ENCODE measurements at places on chromosomes 12 and 14.

GRCh38 chr12:122850695-122851350 lies 15.6 kb downstream of the HIP1R start:
- DNase-seq: no peak

DNA sequence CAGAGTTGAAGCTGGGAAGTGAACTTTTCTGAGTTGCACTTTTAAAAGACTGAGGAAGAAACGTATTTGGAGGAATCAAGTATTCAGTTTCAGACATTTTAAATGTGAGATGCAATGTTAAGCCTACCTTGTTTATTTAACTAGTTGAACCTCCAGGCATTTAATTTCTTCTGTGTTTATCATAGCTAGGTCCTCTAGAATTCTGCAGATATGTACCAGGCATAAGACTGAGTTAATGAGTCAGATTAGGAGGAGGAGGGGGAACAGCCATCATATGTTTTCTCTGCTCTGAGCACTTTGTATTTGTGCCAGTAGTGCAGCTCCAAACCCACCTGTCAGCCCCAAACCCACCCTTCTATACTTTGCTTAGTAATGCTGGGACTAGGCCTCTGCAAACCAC lies 16.4 kb upstream of the SAMD4A start:
- DNase-seq: no peak

DNA sequence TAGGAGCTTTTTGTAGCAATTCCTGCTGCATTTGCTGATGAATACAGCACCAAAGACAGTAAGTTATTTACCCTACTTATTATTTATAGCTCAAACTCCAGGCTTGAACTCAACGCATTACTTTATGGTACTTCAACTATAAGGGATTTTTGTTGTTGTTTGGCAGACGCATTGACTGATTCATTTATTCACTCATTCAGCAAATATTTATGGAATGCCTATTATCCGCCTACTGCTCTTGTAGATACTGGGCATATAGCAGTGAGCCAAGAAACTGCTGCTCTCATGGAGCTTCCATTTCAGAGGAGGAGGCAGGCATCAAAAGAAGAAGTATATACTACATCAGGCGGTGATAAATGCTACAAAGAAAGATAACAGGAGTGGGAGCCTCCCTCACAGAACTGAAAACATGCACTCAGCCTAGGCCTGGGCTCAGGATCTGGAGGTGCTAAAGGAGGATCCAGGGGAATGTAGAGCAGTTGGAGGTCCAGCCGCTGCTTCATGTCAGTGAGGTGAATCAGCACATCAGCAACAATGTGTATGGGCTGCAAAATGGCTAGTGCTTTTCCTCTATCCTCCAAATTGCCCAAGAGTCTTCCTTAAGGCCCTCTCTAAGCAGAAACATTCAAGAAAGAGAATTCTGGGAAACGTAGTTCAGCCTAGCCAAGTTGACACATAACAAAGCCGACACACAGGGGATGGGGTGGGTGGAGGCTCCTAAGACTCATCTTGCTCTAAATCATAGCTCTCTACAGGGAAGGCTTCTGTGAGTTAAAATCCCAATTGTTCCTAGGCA lies 157.5 kb downstream of the NRXN3 start:
- DNase-seq: no peak

DNA sequence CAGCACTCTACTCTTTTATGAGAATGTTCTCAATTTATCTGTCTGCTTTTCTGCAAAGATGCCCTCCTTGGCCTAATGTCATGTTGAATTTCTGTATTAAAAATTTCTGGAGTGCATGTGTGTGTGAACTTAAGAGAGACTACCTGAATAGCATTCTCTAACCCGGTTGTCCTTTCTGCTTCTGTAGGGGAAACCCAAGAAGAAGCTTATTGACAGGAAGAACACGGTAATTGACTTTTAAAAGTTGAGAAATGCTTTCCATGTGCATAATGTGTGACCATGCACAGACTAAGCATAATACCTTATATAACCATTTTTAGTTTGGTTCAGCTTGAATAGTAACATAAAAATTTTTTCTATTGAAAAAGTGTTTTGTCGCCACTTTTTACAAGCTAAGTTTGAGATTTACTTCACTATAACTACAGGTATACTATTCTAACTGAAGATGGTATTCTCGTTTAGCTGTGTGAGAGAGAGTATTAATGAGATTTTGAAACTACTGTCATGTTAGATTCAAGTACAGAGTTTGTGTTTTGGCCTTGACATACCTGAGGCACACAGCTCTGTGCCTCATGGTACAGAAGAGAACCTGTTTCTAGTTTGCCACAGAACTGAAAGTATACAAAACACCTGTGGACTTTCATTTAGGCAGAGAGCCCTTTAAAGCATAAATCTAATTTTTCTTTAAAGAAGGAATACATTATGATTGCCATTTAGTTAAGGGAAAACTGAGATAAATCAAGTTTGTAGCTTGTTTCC lies 96.8 kb downstream of the TTLL5 start:
- peak; percentile 5 for DNase-seq

GRCh38 chr14:81991998-81992397 lies 458.3 kb upstream of the SEL1L start:
- DNase-seq: no peak

GRCh38 chr14:42140831-42141279 lies 534.2 kb downstream of the LRFN5 start:
- DNase-seq: no peak

GRCh38 chr12:40788276-40788675 lies 96.0 kb downstream of the CNTN1 start:
- DNase-seq: no peak

DNA sequence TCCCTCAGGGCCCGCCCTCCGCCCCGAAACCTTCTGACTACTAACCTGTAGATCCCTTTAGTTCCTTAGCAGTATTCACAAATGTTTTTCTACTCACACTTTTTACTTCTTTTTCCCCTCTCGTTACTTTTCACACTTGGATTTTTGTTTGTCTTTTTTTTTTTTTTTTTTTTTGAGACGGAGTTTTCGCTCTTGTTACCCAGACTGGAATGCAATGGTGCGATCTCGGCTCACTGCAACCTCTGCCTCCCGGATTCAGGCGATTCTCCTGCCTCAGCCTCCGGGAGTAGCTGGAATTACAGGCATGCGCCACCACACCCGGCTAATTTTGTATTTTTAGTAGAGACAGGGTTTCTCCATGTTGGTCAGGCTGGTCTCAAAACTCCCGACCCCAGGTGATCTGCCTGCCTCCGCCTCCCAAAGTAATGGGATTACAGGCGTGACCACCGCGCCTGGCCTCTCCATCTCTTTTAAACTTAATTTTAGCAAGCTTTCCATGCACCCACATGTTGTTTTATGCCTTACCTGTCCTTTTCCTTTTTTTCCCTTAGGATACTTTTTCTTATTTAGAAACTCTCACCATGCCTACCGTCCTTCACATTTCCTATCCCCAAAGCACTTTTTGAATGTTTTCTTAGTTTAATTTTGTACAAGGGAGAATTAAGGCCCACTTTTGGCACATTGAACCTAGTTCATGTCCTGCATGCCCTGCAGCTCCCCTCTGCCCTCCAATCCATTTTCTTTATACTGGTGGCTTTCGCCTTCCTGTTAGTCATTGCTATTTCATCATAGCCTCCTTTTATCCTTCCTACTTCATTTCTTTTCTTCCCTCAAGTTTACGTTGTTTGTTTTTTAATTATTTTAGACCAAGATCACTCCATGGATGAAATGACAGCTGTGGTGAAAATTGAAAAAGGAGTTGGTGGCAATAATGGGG lies 1.1 kb downstream of the SP1 start:
- DNase-seq: no peak

GRCh38 chr14:53167602-53168328 lies 14.6 kb upstream of the DDHD1 start:
- DNase-seq: no peak

- no peak for DNase-seq
Measured at GRCh38 chr12:18145924-18146323, 55.9 kb upstream of the RERGL start.

DNA sequence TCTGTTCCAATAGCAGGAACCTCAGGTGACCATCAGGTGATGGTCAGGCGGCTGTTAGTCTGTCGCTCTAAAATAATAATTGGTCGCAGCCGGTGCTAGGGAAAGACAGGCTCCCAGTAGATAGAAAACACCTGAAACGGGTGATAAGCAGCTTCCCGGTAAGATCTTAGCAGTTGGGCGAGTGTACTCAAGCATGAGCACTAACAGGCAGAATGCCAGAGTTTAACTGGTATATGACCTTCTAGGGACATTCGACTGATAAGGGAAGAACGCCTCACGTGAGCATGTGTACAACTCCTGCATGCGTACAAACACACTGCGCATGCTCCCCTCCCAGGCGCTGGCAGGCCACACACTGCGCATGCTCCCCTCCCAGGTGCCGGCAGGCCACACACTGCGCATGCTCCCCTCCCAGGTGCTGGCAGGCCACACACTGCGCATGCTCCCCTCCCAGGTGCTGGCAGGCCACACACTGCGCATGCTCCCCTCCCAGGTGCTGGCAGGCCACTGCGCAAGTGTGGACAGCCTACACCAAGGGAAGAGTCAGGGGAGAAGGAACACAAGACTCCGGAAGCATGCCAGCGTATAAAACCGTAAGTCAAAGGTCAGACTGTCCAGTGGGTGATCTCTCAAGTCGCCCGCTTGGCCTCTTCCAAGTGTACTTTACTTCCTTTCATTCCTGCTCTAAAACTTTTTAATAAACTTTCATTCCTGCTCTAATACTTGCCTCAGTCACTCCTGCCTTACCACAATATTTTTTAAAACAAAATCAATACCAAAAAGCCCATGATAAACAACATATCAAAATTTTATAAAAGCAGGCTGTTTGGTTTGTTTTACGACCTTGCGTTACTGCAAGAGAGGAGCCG lies 24.5 kb downstream of the GPRC5D start:
- DNase-seq: peak; percentile 95

- DNase-seq: no peak
Measured at GRCh38 chr14:103476065-103476464, 46.6 kb downstream of the CKB start.

DNA sequence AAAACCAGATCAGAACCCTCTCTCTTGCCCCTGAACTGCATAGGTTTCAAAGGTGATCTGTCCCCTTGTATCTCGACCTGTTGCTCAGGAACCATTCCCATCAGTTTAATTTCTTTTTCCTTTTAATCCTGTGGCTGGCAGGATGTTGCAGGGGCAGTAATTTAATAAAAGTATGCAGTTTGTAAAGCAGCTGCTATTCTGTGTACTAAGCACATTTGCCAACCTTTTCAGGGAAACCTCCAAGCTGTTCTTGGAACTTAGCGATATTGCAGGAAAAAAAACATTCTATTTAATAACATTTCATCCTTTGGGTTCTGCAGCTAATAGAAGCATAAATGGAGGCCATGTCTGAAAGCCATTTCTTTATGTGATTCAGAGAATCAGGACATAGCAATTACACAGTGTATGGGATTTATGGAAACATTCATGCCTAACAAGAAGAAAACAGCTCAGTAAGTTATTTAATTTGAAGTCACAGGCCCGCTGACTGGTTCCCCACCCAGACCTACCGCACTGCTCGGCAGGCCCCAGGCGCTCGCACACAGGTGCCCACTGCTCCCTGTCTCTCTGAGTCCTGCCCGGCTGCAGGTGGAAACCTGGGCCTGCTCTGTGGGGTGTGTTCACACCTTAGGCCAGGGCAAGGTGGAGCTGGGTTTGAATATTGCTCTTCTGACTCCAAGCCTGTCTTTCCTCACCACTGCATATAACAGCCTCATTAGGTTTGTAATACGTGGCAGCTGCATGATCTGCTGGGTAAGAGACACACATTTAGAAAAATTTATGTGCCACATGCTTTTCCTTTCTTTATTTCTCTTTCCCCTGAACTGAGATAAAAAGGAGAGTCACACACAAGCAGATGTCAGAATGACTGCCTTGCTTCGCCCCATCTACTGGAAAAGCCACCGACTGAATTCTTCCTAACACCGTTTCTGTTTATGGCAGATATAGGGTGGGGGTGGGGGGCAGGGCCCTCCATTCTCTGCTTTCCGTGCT lies 119.7 kb downstream of the SLC25A47 start:
- no peak for DNase-seq

GRCh38 chr14:70827752-70828151 lies 18.4 kb upstream of the MAP3K9 start:
- peak; percentile 41 for DNase-seq

DNA sequence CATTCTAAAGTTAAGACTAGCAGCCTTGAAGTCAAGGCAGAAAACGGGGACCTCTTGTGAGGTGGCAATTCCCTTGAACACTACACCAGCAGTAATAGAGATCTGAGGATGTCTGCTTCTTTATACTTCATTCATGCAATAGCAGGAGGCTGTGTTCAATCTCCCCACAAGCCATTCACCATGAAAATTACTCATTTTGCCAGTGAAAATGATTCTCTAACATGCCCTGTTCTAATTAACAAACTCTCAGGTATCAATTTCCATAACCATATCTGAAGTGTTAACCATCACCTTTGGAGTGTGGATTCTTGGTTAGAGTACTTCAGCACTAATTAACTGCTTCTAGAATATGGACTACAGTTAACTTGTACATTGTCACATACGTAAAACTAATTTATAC lies 3.4 kb upstream of the GLIPR1 start:
- no peak for DNase-seq

DNA sequence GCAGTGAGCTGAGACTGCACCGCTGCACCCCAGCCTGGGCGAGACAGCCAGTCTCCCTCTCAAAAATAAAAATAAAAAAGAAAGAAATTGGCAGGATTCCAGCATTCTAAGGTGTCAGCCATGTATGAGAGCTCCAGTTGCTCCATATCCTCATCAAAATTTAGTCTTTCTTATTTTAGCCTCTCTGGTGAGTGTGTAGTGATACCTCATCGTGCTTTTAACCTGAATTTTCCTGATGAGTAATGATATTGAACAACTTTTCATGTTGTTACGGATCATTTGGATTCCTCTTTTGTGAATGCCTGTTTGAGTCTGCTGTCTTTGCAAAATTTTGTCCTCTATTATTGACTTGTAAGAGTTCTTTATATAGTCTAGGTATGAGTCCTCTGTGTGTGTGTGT lies 28.5 kb downstream of the CCDC60 start:
- no peak for DNase-seq

GRCh38 chr14:96205059-96205977 lies 679 bp downstream of the BDKRB2 start:
- DNase-seq: no peak

DNA sequence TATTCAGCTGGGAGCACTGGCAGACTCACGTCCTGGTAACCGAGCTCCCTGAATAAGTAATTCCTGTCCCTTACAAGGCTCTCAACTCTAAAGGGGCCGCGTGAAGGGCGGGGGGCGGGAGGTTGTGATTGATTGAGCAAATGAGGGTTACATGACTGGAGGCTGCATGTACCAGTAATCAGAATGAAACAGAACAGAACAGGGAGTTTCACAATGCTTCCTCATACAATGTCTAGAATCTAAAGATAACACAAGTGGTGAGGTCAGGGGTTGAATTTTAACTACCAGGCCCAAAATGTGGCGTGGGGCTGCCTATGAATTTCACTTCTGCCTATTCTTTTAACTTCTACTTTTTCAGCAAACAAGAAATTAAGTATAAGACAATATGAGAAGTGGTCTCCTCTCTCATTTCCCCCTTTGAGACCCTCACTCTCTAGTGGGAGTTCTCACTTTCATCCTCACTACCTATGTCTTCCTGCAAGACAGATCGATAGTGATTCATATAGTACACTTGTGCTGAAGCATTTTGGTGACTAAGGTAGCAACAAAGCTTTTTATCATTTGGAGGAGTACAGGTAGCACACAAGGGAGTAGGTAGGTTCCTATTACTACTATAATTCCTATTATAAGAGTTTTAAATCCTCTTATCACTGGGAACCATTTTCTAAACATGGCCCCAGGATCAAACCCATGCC lies 239.8 kb downstream of the KTN1 start:
- DNase-seq: no peak
